ENCODE measurements at places on chromosomes 6 and 20.

GRCh38 chr20:53850319-53850718, 220.1 kb downstream of the BCAS1 start:
- DNase-seq, result no peak

- no peak for DNase-seq
These were observed 162.5 kb upstream of the CITED2 start for GRCh38 chr6:139536751-139537617.

DNA sequence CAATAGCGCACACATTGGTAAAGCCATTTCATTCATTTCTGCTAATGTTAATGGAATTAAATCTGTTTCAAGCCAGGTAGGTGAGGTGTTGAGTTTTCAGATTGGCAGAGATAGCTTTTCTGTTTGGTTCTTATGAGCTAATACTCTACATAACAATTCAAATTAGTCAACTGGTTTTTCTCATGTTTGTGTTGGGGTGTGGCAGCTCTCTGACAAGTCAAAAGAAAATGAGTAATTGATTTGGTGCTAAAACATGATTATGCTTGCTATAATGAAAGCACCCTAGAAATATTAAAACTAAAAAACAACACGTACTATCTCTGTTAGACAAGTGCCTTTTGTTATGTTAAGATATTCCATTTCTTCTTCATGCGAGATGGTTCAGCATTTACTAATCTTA, 13.6 kb downstream of the PPP1R14C start:
- no peak for DNase-seq

DNA sequence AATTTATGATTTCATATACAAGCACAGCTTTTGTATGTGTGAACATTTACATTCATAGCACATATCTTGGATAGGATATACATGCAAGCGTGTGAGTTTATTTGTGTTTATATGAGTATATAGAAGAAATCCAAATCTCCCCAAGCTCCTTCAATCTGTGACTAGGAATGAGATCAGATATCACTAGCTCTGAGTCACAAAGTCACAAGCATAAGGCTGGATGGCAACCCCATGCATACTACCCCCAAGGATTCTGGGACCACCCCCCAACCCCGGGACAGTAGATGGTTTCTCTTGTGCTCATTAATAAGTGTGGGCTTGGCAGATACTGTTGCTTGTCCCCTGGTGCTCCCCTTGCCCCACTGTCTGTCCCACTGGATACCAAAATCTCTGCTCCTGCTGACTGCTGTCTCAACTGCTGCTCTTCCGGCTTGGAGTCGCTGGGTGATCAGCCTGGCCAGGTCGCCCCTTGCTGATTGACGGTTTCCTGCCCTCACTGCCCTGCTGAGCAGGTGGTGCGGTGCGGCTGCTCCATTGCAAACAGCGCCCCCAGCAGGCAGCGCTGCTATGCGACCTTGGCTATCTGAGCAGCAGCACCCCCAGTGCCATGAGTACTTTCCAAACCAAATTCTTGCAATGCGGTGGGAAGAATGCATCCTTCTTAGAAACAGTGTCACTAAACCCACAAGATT, 279.4 kb downstream of the CD83 start:
- DNase-seq, result no peak

GRCh38 chr6:3518356-3519190, 61.7 kb upstream of the SLC22A23 start:
- no peak for DNase-seq

DNA sequence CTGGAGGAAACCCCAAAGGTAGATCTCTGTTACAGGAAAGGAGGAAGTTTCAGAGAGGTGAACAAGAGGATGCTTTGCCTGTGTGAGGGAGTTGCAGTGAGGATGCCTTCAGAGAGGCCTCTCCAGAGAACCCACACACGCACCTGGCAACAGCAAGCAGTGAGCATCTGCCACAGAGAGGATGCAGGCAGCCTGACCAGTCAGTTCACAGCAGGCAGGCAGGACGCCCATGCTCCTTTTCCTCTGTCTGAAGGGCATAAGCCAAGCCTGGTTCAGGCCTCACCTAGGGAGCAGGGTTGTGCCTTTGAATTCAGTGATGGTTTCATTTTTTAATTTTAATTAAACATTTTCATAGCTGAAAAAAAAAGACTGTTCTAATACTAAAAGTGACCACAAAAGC, 346.0 kb upstream of the MARCKS start:
- DNase-seq, result no peak

- no peak for DNase-seq
These were observed 26.7 kb upstream of the TTPAL start for GRCh38 chr20:44448753-44449546.

DNA sequence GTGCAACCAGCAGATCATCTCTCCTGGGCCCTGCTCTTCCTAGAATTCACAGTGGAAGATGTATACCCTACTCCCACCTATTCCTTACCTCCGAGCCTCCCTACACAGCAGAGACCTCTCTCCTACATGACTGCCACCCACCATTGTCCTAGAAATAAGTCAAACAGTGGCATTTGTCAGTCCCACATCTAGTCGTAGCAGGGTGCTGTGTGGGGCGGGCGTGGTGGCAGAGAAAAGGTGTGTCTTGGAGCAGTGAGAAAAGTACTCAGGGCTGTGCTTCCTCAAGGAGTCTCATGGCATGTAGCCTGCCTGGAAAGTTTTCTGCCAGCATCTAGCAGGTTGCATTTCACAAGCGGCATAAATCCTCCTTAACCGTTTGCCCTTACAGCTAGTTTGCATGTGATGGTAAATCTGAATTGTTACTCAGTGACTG, 59.4 kb upstream of the PTGIS start:
- no peak for DNase-seq

DNA sequence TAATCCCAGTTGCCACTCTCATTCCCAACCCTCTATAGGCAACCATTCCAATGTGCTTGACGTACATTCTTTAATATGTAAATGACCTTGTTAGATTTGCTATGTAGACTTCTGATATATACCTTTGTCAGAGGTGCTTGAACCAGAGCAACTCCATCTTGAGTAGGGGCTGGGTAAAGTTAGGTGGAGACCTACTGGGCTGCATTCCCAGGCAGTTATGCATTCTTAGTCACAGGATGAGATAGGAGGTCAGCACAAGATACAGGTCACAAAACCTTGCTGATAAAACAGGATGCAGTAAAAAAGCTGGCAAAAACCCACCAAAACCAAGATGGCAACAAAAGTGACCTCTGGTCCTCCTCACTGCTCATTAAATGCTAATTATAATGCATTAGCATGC, 8.3 kb upstream of the HM13 start:
- DNase-seq, result no peak

Measured in T follicular helper cell (primary cell).